Pancreas (tissue), 10 donors: ENCODE measurements at places on chromosomes 2 and 18.
A peak's percentile ranks its signal among the peaks of the same experiment; 100 is the strongest.

DNA sequence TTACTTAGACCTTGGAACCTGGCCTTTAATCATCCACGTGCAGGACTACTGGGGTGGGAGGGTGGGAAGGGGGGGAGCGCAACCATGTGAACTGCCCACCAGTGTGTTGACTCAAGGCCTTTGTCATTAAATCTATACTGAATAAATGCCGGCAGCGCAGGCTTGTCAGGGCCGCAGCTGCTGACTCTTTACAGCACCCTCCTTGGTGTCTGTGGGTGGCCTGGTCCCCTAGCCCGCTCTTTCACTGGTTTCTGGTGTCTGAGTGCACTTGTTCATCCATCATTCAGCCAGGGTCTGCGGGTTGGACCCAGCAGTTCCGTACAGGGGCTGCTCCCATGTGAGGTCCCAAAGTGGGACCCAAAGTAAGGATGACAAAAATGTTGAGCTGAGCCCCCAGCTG lies 11.5 kb downstream of the MAP3K2 start:
- DNase-seq = no peak

DNA sequence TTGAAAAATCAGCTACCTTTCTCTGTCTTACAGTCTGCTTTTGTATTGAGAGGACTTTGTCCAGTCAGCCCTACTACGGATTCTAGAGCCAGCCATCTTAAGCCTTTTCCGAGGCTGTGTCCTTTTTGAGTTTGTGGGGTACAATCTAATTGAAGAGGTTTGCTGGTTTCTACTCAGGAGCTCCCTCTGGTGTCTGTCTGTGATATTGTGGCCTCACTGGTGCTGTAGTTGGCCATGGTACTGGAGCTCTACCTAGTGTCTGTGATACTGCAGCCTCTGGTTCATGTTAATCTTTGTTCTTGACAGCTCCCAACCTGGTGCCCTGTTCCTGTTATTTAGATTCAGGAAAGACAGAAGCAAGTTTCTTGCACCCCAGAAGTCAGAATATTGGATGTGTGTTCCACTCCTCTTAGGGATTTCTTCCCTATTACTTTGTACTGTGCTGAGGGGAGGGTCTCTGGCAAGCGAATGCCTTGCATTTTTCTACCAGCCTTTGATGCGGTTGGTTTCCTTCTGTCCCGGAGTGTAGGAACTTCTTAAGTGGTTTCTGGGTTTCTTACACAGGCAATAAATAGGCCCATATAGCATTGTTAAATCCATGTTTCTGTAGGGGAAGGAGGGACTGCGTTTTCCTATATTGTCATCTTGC lies 78.5 kb downstream of the ACSL3 start:
- DNase-seq = peak; percentile 56

GRCh38 chr2:152089238-152089637 lies 9.6 kb downstream of the CACNB4 start:
- DNase-seq = no peak

DNA sequence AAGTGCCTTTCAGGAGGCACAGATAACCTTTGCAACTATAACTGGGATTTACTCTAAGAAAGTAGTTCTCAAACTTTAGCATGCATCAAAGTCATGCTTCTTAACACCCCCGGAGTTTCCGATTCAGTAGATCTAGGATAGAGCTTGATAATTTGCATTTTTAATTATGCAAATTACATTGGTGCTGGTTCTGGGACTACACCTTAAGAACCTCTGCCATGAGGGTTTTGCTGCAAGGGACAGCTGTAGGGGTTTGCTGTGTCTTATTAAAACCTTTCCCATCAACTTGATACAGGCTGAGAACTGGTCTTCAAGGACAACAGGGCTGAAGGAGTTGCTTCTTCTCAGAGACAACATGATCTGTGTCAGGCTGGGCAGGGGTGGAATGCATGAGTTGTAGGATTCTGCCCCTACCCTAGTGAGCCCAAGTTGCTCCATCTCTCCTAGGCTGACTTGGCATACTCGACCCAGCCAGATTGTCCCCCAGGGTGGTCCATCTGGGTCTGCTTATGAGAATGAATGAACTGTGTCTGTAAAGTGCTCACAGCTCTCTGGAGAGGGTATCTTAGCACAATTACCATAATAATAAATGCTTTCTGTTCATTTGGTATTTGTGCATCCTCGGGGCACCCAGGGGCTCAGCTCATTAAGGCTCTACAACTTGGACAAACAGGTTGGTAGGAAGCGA lies 232.7 kb downstream of the CLIP4 start:
- no peak for DNase-seq

DNA sequence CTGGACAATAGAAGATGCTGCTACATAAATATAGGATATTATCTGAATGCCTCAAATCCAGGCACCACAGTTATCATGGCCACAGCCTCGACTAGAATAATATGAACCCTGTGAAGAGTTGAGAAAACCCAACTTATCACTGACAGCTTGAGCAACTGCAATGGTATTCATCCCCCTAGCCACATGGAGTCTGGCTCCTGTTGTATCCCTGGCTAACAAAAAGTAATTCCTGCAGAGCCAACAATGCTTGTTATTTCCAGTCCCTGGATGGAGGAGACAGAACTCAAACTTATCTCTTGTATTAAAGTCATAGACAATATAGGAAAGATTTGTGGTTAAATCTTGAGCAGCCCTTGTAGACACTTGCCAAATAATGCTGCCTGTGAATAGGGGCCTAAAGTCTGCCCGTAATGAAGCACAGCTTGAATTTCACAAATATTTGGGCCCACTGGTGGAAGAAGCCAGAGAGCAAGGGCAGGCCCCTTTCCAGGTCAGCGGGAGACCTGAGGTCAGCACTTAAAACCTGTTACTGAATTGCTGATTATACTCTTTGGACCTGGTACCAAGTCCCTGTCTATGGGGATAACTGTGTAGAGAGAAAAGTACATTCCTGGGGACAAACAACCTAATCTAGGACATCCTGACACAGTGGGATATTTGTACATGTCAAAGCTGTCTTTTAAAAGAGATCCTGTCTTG lies 28.4 kb upstream of the SUCLG1 start:
- DNase-seq = no peak
